ENCODE measurements at places on chromosomes 7 and 10. TPM values are rescaled to one million over a fixed set of nuclear protein-coding genes. Genes with fewer than 3 reads are reported as not detected.

Gene TFR2
- 1.3 TPM for polyA plus RNA-seq

GRCh38 chr10:73964743-73965142 lies 33.2 kb upstream of the VCL start:
- no peak for DNase-seq

DNA sequence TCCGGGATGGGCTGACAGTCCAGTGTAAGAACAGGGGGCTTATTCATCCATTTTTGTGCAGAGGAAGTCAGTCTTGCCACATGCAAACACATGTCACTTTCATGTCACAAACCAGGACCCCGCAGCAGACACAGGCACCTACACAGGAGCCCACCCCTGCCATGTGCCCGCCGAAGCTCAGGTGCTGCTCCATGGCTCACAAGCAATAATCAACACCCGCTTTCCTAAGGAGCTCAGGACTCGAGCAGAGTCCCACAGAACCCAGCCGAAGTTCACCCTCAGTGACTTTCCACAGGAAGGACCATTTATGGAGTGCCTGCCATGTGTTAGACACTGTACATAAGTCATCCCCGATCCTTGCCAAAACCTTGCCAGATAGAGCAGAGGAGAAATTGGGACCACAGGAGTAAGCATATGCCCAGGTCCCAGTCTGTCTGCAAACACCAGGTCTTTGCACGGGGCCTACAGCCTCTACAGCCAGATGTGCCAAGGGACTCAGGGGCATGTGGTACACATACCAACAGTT lies 99.4 kb downstream of the EBF3 start:
- DNase-seq, result no peak

Gene FAM25G
- not detected for polyA plus RNA-seq

Gene CUBN
- polyA plus RNA-seq, result 3.3 TPM

DNA sequence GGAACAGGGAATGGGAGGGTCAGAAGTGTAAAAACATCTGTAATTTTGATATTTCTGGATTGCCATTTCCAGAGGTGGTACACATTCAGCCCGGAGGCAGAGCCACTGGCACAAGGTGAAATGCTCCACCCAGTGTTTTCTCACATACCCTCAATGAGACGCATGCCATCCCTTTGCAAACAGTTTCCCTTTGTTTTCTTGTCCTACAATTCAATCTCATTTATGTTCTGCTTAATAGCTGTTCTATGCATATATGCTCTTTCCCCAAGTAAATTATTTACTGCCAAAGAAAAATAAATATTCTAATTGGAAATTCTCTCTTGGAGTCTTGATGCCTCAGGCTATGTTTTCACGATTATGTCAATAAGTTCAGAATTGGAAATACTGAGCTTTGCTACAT lies 369.7 kb upstream of the AKR1E2 start:
- no peak for DNase-seq

Gene GPC2
- 10.1 TPM for polyA plus RNA-seq

DNA sequence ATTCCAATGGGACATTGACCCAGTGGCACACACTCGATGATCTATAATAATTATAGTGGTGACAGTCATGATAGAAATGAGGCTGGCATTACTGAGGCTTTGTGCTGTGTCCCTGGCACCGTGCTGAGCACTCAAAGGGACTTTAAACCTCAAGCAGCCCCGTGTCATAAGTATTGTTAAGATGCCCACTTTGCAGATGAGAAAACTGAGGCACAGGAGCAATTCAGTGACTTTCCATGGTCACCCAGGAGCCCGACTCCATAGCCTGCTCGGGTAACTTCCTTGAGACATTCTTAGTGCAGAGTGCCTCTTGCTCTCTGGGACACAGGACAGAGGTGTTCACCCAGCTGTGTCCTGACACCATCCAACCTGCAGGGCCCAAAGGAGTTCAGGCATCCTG lies 152.6 kb downstream of the C10orf105 start:
- no peak for DNase-seq

- DNase-seq, result no peak
Measured at GRCh38 chr7:71193099-71193810, 61.3 kb downstream of the GALNT17 start.

- no peak for DNase-seq
Measured at GRCh38 chr7:1975581-1975980, 257.2 kb downstream of the MAD1L1 start.

GRCh38 chr10:6140141-6140841 lies 51.5 kb downstream of the RBM17 start:
- DNase-seq, result no peak

Gene SPAM1
- polyA plus RNA-seq, result not detected

DNA sequence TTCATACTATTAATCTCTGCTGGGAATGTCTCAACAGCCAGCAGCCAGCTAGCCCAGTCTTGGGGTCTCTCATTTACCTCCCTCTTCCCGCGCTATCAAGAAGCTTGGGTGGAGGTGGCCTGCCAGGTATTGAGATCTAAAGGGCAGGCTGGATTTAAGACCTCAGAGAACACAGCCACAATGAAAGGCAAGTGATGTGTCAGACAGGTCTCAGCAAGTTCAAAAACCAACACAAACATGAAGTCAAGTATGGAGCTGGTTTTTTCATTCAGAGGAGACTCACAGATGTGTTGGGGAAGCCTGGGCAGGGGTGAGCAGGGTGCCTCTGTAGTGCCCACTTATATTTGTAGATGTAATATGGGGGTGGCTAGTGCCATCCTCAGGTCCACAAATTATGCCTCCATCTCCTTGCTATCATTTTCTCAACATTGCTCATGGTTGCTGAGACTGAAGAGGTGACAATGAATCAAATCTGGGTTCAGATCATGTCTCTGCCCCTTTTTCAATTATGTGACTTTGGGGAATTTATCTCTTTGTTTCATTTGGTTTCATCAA lies 27.7 kb upstream of the CROT start:
- no peak for DNase-seq

Gene VIPR2
- 12.1 TPM for polyA plus RNA-seq

- DNase-seq, result no peak
Measured at GRCh38 chr10:43801140-43801539, 152.5 kb upstream of the ZNF32 start.

- no peak for DNase-seq
Measured at GRCh38 chr10:107118866-107119265, 45.6 kb downstream of the SORCS1 start.

DNA sequence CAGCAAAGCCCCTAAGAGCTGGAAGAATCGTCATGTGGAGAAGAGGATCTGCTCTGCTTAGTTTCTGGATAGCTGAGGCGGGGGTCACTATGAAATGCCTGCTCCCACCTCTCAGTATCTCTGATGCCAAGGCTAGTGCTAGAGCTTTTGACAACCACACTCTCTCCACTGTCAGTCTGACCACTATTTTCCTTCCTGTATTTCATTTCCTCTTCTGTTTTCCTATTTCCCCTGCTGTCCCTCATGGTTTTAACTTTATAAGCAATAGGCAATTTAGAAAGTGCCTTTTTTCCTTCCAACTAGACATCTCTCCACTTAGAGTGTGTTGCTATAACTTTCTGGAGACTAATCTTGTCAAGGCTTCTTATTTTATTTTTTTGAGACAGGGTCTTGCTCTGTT lies 23.6 kb downstream of the C7orf57 start:
- DNase-seq, result no peak

DNA sequence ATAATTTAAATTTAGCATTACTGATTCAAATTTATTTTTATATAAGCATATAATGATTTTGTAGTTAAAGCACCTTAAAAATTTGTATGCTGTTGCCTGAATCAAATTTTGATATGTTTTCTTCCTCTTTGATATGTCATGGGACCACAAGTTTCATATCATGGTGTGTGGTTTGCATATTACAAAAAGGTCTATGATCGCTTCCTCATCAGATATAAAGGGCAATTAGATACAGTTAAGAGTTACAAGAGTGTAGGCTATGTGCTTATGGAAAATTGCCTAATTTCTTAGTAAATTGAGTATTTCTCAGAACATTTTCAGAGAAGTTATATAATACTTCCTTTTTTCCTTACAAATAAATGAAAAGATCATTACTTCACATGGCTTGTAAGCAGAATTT lies 22.2 kb downstream of the MRC1 start:
- no peak for DNase-seq

Gene FZD1
- 11.8 TPM for polyA plus RNA-seq

Gene DNAH11
- 0.13 TPM for polyA plus RNA-seq

Gene SUN3
- not detected for polyA plus RNA-seq

DNA sequence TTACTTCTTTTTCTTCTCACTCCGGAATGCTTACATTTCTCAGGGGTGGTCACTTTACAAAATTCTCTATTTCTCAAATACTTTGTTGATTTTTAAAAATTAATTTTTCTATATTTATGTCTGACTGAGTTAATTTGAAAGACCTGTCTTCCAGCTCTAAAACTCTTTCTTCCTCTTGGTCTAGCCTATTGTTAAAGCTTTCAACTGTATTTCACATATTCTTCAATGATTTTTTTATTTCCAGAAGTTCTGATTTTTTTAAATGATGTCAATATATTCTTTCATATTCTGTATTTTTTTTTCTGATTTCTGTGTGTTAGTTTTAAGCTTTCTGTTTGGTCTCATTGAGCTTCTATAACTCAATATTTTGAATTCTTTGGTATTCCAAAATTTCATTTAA lies 27.3 kb upstream of the AKR1C2 start:
- no peak for DNase-seq

DNA sequence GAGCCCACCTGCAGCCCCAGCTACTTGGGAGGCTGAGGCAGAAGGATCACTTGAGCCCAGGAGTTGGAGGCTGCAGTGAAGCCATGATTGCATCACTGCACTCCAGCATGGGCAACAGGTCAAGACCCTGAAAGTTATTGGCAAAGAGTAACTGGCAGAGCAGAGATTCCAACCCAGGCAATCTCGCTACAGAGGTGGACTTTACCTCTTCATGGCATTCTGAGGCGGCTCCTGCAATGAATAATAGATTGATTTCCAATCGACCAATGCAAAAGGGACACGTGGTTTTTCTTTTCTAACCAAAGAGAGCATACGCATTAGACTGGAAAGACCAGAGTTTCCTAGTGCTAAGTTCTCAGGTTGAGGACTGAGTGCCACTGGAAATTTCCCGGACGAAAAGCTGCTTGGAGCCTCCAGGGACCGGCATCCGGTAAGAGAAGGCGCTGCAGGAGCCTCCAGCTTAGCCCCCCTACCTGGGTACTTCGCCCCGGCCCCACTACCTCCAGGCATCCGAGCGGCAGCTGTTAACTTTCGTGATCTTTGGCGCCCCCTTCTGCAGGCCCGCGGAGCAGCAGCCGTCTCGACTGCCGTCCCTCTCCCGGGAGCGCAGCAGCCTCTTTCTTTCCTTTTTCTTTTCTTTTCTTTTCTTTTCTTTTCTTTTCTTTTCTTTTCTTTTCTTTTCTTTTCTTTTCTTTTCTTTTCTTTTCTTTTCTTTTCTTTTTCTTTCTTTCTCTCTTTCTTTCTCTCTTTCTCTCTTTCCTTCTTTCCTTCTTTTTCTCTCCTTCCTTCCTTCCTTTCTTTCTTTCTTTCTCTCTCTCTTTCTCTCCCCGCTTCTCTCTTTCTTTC lies 4.1 kb downstream of the MBLAC1 start:
- DNase-seq, result peak; percentile 73

GRCh38 chr10:4541292-4541691 lies 284.7 kb upstream of the AKR1E2 start:
- no peak for DNase-seq

DNA sequence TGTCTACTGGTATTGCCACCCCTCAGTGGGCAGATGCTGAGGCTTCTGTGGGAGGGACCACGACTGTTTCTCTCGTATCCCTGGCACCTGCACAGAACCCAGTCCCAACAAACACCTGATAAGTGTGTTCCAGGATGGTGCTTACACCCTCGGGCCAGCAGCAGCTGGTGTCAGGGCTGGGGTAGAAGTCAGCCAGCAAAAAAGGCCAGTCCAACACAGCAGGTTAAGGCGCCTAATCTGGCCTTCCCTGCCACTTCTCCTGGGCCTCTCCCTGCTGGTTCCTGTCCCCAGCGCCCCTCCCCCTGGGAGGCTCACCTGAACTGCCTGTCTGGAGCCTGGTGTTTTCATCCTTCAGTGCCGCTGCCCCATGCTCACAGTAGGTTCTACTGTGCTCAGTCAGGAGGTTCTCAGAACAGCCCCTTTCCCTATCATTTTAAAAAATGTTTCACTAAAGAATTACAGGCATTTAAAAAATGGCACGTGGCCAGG lies 20.0 kb downstream of the PODXL start:
- no peak for DNase-seq

GRCh38 chr10:42962902-42963231 lies 114.0 kb upstream of the RET start:
- DNase-seq, result no peak

DNA sequence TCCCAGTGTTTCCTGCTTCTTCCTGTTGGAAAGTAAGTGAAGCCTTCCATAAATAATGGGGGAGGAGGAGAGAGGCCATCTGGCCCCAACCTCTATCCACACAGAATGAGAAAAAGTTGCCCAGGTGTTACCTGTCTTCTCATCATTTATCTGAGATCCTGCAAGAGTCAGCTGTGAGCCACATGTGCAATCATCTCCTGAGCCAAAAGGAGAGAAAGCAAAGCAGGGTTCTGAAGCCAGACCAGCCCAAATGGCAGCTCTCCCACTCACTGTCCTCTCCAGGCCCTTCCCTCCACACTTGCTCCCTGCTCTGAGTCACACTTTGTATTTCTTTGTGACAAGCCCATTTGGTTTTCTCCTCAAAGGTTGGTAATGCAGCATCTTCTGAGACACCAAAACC lies 65.9 kb downstream of the FAM204A start:
- peak; percentile 10 for DNase-seq

Gene HTRA1
- 58.6 TPM for polyA plus RNA-seq

DNA sequence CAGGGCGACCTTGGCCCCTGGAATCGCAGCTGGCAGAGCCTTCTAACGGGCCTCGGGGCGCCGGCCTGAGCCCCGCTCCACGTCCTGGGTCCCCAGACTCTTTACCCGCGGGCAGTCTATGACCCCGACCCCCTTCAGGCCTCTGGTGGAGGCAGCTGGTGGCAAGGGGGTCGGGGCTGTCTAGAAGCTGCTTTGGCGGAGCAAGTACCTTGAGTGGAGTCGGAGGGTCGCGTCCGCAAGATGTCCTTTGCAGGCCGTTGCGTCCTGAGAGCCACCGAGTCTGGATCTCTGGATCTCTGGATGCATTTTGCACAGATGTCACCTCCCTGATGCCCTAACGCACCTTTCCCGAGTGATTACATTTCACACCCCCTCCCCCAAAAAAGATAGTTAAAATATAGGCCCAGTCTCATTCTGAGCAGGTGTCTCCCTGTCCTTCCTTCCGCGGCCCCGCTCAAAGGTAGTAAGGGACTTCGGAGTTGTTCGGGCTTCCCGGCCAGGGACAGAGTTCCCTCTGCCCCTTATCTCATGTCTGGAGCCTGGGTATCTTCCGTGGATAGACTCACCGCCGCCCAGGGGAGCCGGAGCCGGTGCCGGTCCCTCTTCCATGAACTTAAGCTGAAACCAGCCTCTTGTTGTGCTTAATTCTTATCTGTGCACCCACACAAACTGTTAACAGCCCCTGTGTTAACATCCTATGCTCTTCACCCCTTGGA lies 457 bp downstream of the ACADSB start:
- DNase-seq, result peak; percentile 19

Gene NOS3
- 9.2 TPM for polyA plus RNA-seq

GRCh38 chr10:77189075-77189474 lies 448.5 kb downstream of the KCNMA1 start:
- no peak for DNase-seq

- peak; percentile 36 for DNase-seq
Measured at GRCh38 chr7:65980478-65981250, 1.3 kb downstream of the GUSB start.

- no peak for DNase-seq
Measured at GRCh38 chr7:70797109-70797514, 334.8 kb upstream of the GALNT17 start.

- DNase-seq, result no peak
Measured at GRCh38 chr10:131490991-131491594, 179.6 kb upstream of the TCERG1L start.
